ENCODE measurements at places on chromosomes 3 and 15.

DNA sequence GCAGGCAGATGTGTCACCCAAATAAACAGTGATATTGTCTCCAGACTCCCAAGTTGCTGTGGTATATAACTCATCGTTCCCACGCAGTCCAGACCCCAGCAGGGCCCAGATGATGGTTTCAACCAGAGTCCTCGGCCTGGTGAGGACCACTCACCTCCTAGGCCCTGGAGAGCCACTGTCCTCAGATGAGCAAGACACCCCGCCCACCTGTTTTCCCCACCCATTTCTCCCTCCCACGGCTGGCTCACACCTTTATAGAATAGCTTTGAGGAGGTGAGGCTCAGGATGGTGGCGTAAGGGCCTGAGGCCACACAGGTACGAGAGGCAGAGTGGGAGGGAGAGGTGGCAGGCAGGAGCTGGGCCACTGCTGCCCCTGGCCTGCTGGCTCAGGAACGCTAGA is 7.5 kb downstream of the MESP1 start:
- DNase-seq: no peak

GRCh38 chr3:167450195-167450594 is 23.6 kb downstream of the SERPINI2 start:
- DNase-seq: no peak

DNA sequence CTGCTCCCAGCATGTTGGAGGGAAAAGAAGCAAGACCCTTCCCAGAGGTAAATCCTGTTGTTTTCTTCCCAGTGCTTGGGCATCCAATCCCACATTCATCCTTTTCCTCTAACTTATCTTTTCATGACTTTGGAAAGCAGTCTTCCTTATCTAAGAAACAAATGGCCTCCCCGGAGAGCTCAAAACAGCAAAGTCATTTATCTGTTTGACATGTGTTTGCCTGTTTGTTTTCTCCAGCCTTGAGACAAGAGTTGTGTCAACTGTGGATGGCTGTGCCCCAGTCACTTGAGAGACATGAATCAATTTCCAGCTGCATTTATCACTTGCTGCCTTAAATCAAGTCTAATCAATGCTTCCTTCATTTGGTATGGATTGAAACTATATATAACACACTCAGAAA is 103.9 kb downstream of the SHQ1 start:
- no peak for DNase-seq

- no peak for DNase-seq
Observed at GRCh38 chr15:89205991-89206585, 15.3 kb downstream of the RLBP1 start.

GRCh38 chr15:101293122-101293521 is 1.9 kb downstream of the SNRPA1 start:
- no peak for DNase-seq

GRCh38 chr15:79608066-79608864 is 176.1 kb downstream of the MINAR1 start:
- no peak for DNase-seq
